ENCODE measurements at places on chromosomes 2 and 18.

- no peak for DNase-seq
Observed at GRCh38 chr2:153557211-153557610, 78.6 kb upstream of the RPRM start.

DNA sequence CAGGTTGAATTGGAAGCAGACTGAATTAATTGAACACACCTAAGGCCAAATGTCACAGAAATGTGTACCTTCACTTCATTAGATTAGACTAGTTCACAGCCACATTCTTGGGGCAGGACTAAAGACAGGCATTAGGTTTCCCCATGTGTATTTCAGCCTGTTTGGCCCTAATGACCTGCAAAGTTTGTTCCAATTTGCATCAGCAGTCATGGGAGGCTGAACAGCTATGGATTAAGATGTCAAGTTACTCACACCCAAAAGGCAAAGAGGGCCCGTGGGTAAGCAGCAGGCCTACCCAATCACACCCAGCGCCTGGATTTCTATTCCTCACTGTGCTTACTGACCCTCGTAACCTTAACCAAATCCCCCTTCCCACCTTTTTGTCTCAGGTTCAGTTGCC, 99.6 kb upstream of the RIOK3 start:
- no peak for DNase-seq

- DNase-seq: no peak
Observed at GRCh38 chr2:12754643-12755042, 37.9 kb downstream of the TRIB2 start.

GRCh38 chr2:121476684-121477083, 54.0 kb upstream of the RNU4ATAC start:
- DNase-seq: no peak

GRCh38 chr18:8726281-8726680, 20.9 kb downstream of the MTCL1 start:
- no peak for DNase-seq

GRCh38 chr2:10029875-10030223, 13.5 kb upstream of the KLF11 start:
- no peak for DNase-seq

DNA sequence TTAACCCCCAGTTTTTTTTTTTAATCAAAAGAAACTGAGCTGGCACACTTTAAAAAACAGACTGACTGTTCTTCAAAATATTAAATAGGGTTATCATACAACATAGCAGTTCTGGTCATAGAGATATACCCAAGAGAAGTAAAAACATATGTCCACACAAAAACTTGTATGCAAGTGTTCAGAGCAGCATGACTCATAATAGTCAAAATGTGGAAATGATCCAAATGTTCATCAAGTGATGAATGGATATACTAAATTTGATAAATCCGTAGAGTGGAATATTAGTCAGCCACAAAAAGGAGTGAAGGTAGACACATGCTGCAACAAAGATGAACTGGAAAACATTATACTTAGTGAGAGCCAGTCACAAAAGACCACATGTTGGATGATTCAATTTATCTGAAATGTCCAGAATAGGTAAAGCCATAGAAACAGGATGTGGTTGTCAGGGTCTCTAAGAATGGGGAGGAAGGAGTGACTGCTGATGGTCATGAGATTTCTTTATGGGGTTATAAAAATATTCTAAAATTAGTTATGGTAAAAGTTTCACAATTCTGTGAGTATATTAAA, 5.1 kb downstream of the SMIM21 start:
- no peak for DNase-seq

DNA sequence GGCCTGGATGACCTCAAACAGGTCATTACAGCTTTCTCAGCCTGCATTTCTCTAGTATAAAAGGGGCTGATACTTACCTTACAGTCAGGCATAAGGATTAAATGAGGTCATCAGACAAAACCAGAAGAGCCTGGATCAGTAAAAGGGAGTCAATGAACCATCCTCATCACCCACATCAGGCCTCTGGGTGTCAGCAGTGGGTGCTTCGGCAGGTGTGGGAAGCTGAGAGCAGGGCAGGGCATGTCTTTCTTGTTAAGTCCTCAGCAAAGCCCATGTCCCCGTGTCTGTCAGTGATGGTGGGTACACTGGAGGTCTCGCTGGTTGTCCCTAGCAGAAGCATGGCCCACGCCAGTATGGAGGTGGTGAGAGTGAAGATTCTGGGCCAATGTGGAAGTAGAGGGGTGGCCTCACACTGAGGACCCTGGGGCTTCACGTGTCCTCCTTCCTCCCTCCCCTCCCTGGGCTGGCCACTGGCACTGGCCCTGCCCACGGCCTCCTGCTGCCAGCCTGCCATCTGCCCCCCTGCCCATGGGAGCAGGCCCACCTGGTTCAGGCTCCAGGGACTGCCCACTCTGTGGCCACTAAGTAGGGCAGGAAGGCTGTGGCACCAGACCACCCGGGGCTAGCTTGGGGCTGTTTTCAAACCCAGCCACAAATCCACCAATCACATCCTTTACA, 4.4 kb downstream of the ADRA2B start:
- no peak for DNase-seq

DNA sequence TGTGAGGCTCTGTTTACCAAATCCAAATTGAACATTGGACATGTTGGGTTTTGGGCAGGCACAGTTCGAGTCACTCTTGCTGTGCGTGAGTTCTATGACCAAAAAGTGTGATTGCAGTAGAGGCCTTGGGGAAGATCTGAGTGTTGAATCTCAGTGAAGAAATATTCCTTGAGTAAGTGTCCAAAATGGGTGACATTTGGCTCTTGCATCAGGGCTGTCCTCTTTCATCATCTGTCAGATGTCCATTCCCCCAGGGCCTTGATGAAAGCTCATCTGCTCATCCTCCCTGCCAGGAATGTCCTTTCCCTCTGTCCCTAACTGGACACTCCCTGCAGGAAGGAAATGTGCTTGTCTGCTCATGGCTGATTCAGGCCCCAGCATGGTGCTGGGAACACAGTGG, 6.4 kb upstream of the SFTPB start:
- no peak for DNase-seq

GRCh38 chr2:198141726-198142125, 337.3 kb downstream of the PLCL1 start:
- DNase-seq: no peak

DNA sequence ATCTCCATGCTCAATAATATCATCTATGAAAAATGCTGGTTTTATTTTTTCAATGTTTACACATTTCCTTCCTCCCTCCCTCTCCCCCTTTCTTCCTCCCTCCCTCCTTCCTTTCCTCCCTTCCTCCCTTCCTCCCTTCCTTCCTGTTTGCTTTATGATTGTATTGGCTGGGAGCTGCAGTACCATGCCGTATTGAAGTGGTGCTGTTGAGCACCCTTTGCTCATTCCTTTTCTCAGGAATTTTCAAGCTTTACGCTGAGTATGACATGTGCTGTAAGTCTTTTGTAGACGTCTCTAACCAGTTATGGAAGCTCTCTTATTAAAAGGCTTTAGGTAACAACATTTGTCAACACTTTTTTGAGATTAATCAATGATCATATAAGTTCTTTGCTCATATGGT, 100.4 kb downstream of the SNTG2 start:
- no peak for DNase-seq

DNA sequence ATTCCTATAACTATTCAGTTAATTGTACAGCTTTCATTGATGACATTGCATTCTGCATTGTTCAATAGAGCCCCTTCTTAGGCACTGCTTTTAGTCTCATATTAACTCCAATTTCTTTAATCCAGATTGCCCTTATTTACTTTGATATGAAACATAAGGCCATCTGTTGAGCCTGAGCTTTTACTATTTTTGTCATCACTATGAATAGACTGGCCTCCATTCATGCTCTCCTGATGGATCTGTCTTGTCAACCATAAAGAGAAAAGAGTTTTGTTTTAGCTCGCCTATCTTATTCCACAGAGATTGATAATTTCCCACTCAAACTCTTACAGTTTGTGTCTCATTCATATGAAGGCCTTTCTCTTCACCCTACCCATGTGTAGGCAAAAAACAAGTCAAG, 159.2 kb upstream of the DTNA start:
- DNase-seq: no peak

DNA sequence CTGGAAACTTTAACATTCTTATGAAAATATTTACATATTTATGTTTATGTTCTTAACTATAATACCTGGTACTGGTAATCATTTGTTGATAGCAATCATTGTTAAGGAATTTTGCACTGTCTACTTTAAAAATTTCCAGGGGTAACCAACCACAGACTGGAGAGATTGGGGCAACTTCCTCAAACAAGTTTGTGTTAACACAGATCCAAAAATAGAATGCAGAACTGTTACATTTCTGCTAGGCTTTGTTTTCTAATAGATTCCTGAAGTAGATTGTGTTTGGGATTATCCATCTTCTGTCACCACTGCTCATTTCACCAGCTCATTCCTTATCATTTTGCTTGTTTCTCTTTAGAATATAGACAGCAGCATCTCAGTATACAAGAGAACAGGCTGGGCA, 23.7 kb downstream of the RNF125 start:
- no peak for DNase-seq

DNA sequence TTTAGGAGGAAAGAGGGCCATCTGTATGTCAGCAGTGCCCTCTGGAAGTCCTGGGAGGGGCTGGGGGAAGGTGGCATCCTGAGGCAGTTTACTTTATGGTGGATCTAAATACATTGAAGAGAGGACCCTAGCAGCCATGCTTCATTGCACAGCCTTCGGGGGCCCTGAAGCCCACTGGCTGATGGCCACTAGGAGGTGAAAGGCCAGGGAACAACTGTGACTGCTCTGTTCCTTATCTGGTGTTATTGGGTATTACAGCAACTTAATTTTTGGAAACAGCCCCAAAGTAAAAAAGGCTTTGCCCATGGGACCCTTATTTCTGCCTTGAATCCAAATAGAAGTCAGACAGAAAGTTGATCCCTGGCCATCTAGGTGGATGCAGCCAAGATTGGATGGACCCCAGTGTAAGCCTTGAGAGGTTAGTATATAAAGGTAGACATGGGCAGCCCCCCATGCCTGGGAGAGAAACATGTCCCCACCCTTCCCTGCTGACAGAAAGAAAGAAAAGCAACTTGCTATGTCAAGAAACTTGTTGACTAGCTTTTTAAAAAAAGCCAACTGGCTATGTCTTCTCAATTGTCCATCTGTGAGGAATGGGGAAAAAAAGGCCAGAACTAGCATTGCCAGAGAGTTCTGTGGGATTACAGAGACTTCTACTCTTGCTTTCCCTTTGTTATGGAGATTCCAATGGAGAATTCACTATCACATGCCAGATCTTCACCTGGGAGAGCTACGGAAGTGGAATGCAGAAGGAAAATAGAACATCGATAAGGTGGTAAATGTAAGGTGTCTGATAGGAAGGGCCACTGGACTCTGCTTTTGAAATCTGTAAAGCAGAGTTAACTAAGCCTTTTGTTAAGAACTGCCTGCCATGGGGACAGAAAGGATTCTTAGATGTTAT, 58.6 kb upstream of the OSR1 start:
- DNase-seq: no peak

DNA sequence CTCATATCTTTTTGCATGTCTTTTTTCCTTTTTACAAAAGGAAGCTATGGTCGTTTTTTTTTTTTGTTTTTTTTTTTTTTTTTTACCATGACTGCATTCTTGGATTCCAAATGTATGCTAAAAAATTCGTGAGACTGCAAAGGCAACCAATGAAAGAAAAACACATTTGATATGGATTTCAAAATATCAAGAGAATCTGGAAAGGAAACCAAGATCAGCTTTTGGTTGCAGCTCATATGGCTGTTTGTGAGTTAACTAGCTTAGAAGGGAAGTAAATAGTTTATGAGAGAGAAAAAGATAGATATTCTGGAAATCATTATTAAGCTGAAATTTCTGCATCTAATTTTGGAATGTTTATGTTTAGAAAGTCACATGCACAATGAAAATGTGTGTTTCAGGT, 110.3 kb downstream of the PRPF40A start:
- no peak for DNase-seq

DNA sequence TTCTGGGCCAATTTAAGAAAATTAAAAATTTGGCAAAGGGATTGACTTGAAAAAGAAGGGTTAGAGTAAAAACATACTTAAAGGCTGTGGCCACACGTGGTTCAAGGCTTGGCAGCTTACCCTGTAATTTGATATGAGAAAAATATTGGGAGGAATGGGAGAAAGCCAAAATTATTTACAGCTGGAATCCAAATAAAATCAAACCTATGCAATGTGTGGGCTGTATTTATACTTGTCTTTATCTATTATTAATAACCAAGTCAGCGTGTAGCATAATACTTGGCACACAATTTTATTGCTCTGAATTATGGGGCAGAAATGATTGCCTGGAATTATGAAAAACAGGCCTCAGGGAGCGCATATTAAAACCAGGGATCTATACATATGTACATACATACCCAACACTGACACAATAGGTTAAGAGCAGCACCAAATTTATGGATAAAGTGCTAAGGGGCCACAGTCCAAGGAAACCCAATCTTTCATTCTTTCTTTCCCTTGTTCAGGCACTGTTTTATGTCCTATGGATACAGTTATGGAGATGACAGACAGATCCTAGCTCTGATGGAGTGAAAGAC, 35.6 kb downstream of the FAM124B start:
- DNase-seq: no peak

DNA sequence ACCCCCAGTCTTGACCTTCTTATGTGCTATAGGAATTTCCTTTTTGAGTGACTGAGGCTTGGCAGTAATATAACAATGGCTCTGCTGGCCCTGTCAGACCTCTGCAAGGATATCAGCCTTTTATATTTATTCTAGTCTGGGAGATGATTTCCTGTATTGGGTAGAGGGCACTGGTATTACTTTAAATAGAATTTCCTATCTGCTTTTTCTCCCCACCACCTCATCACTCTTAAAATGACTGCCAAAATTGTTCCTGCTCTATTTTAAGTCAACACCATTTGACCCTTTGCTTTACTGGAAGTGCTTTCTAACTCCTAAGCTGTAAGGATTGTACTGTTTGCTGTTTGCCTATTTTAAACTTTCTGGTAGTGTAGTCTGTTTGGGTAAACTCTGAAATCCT, 658.4 kb upstream of the FSHR start:
- DNase-seq: no peak

DNA sequence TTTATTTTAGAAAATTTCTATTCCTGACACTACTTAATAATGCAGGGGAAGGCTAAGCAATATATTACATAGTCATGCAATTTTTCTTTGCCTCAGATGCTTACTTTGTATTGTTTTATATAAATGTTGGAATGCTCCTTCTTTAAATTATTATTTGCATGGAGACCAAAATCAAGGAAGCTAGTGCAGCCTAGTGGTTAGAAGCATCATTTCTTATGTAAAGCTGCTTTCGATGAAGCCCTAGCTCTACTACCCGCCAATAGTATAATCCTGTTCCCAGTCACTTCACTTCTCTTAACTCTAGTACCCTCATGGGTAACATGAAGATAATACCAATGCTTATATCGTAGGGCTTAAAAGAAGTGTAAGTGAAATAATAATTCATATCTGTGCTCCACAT, 198.9 kb downstream of the LRATD1 start:
- no peak for DNase-seq

- DNase-seq: no peak
Observed at GRCh38 chr18:62634979-62635630, 80.2 kb upstream of the PHLPP1 start.

GRCh38 chr2:150907466-150907865, 354.2 kb downstream of the RBM43 start:
- no peak for DNase-seq

GRCh38 chr2:108919571-108920373, 69.2 kb downstream of the EDAR start:
- no peak for DNase-seq

- DNase-seq: no peak
Observed at GRCh38 chr2:181886192-181886591, 5.3 kb upstream of the ITPRID2 start.
